ENCODE measurements at places on chromosomes 4 and X.

DNA sequence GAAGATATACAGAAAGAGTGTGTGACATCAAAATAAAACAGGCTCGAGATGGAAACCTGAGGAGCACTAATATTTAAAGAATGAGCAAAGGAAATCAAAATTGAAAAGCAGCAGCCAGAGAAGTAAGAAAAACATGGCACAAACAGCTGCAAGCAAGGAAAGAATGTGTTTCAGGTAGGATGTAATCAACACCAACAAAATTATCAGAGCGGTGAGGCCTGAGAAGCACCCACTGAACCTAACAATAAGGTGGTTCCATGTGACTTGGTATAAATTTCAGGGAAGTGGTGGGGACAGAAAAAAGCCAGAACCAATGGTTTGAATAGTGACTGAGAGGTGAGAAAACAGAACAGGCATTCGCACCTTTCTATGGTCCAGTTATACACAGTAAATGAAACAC lies 11.5 kb downstream of the SLC39A8 start:
- DNase-seq: no peak

DNA sequence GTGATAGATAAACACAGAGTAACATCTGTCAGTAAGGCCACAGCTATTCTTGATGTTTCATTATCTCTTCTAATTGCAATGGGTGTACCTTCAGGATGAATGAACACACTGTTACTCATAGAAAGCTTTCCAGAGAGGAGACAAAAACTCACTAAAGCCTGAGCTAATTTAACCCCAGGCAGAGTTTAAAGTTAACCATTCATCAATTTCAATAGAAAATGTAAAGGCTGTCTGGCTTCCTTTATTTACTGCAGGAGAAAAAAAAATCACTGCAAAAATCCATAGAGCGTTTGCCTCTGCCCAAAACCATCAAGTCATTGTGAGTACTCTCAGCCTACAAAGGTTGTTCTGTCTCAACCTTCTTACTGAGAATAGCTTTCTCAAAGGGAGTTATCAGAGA lies 376.9 kb downstream of the PPP4R3C start:
- no peak for DNase-seq

DNA sequence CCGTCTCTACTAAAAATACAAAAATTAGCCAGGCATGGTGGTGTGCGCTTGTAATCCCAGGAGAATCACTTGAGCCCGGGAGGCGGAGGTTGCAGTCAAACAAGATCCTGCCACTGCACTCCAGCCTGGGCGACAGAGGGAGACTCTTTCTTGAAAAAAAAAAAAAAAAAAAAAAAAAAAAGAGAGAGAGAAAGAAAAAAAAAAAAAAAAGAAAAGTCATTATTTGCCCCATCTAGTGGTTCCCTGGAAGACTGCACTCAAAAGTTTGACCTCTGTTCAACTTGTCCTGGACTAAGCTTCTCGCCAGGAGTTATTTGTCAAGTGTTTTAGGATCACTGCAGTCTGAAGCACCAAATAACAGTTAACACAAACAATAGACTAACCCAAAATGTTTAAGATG lies 45.3 kb upstream of the KCTD8 start:
- no peak for DNase-seq

DNA sequence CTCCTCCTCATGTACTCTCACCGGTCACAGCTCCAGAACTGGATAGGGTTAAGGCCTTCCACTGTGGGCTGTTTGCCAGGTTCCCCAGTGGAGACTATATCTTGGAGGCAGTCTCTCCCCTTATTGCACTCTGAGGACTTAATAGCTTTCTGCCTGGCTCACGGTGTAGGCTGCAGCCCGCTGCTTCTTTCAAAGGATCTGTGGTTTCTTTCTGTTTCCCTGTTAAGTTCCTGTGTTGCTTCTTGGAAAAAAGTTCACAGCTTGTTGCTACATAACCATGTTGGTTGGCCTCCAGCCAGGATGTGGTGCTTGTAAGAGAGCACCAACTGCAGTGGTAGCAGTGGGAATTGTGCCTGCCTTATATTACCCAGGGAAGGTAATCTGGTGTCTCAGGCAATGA lies 24.9 kb upstream of the ZDHHC15 start:
- DNase-seq: no peak

DNA sequence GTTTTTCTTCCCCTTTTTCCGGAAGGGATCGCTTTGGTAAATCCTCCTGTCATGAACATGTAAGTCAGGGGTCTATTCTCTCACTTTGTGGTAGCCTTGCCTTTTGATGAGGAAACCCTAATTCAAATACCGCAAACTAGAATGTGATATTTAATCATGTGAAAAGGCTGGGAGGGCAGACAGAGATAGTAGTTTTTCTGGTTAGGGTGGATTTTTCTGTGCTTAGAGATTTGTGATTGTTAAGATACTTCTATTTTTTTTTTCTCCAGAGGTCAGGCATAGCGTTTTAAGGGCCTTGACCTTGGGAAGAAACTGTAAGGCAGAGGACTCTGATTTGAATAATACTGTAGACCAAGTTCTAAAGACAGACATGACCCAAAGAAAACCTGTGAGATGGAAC lies 41.8 kb upstream of the PACRGL start:
- DNase-seq: no peak

DNA sequence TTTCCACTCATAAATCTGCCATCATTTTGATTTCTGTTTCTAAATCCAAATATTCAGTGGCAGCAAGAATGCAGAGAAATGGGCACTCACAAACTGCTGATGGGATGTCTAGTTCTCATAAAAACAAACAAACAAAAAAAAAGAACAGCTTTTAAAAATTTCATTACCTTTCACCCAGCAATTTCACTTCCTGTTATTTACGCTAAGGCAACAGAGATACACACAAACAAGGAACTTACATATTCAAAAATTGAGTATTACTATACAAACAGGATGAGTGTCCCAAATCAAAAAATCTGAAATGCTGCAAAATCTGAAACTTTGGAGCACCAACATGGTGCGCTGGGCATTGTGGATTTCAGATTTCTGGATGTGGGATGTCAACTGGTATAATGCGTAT lies 36.4 kb downstream of the FAT1 start:
- no peak for DNase-seq

DNA sequence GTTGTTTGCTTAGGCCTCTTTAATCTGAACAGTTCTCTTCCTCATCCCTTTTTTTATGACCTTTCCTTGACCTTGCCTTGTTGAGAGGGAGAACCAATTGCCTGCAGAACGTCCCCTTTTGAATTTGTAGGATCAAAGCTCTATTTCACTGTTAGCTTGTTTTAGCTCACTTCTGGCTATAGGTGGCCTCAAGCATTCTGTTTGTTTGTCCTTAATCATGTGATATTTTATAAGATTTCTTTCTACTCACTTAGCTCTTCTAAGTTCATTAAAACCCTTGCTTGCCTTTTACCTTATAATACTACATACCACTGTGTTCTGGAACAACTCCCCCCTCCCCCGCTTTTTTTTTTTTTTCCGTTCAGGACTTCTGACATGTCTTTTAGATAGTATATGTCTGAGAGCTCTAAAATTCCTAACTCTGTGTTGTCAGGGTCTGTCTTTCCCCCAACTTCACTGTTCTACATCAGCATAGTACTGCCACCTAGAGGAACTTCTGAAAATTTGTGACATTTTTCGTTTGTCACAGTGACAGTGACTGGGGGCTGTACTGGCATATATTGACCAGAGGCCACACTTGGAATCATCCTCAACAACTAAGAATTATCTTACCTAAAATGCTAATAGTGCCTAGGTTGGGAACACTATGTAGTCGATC lies 128.5 kb downstream of the LARP7 start:
- peak; percentile 8 for DNase-seq

- DNase-seq: no peak
Observed at GRCh38 chr4:3372264-3372932, 69.4 kb upstream of the HGFAC start.

DNA sequence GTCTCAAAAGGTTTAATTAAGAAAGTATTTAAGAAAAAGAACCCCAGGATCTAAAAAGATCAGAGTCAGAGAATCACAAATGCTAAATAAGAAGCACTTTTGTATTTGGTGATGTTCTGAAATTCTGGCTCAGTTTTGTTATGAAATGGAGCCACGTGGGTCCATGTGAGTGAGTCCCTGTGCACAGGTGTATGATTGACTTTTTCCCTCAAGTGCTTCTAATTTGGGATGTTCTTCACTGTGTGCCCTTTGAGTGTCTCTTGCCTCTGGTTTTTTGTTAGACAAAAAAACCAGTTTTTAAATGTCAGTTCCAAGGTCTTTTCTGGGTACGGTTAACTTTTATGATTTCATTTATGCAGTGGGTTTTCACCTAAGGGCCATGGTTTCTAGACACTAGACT lies 44.4 kb downstream of the REPS2 start:
- no peak for DNase-seq

DNA sequence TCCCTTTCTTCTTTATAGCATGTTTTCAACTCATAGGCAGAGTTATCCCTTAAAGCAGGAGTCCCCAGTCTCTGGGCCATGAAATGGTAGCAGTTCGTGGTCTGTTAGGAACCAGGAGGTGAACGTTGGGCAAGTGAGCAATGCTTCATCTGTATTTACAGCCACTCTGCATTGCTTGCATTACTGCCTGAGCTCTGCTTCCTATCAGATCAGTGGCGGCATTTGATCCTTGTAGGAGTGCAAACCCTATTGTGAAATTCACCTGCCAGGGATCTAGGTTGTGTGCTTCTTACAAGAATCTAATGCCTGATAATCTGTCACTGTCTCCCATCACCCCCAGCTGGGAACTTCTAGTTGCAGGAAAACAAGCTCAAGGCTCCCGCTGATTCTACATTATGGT lies 39.8 kb downstream of the DTHD1 start:
- no peak for DNase-seq

DNA sequence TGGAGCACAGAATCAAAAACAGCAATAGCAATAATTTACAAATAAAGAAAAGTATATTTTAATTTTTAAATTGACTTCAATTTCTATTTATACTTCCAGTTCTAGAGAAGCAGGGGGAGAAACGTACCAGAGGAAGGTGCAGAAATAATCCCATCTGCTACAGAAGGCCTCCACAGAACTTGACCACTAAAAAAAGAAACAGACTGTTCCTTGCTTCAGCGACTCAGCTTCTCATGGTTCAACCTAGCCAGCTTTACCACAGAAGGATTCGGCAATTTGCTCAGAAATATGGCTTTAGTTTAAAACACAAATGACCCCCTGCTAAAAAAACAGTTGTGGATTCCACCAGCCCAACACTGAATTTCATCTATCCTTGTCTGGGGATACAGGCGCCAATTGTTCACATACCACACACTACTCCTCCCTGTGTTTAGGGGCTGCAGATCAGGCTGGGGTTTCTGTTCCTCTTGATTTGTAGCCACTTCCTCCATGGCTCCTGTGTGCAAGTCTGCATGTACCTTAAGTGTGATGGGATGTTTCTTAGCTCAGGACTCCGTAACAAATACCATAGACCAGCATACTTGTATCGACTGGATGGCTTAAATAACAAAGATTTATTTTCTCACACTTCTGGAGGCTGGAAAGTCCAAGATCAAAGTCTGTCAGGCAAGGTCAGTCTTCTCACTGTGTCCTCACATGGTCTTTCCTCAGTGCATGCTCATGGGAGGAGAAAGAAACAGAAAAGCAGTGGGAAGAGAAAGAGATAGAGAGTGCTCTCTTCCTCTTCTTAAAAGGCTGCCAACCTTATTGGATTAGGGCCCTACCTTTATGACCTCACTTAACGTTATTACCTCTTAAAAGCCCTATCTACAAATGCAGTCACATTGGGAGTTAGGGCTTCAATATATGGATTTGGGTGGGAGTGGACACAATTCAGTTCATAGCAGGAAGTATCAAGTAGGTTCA lies 79.1 kb downstream of the AMOT start:
- no peak for DNase-seq

- no peak for DNase-seq
Observed at GRCh38 chr4:13635286-13635799, 7.8 kb upstream of the BOD1L1 start.

DNA sequence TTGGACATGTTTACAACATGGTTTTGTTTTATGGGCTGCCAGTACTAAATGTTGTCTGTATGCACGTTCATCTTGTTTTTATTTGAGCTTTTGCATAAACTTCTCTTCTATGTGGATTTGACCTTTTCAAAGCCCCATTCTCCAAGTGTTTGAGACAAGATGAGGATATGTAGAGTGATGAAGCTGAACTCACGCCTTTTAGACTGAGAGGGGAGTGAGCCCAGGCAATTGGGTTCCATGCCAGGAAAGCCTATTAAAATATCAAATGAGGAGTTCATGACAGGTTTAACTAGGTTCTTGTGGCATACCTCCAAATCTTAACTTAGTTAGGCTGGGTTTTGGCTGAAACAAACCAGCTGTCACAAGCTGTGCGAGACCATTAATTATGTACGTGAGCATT lies 170.4 kb upstream of the LDB2 start:
- DNase-seq: no peak

Measured in hindlimb muscle (tissue), 1 donor.